ENCODE measurements at places on chromosomes 1 and 21. TPM values are rescaled to one million over a fixed set of nuclear protein-coding genes. Genes with fewer than 3 reads are reported as not detected.

DNA sequence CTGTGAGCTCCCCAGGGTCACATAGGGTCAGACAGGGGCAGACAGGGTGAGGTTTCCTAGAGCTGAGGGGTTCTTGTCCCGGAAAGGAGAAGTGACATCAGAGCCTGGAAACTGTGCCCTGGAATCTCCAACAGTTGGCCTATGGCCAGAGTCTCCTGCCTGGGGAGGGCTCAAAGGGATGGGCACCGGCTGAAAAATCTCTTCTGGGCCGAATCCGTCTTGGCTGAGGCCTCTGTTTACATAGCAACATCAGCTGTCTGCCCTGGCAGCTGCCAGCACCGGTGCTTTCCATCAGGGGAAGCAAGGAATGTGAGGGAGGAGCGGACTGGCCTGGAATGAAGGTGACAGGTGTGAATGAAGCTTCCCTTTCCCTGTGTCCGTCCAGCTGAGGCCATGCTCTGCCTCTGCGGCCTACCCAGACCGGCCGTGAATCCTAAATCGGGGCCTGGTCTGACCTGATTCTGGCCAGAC lies 30.7 kb downstream of the VASH2 start:
- DNase-seq = no peak

DNA sequence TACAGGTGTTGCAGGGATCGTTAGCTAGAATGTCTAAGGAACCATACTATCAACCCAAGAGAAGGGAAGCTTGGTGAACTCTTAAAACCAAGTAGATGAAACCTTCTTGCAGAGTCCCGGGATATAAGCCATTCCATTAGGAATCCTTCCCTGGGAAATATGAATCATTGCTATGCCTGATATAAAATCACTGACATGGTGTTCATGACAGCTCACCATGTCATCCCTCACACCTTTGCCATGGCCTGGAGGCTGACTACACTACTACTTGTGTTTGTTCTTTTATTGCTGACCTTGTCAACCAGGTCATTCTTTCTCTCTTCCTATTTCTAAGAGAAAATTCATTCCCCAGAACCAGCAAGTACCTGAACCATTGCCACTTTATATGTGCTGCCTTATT lies 12.1 kb downstream of the ST6GALNAC3 start:
- DNase-seq = no peak

- DNase-seq = no peak
Measured at GRCh38 chr1:60769082-60769481, 313.3 kb upstream of the NFIA start.

TMEM269 gene
- 1.9 TPM for total RNA-seq

GRCh38 chr1:114896795-114897194 lies 42.1 kb downstream of the SYCP1 start:
- no peak for DNase-seq

- DNase-seq = no peak
Measured at GRCh38 chr21:41674402-41674801, 92.5 kb downstream of the RIPK4 start.

DNA sequence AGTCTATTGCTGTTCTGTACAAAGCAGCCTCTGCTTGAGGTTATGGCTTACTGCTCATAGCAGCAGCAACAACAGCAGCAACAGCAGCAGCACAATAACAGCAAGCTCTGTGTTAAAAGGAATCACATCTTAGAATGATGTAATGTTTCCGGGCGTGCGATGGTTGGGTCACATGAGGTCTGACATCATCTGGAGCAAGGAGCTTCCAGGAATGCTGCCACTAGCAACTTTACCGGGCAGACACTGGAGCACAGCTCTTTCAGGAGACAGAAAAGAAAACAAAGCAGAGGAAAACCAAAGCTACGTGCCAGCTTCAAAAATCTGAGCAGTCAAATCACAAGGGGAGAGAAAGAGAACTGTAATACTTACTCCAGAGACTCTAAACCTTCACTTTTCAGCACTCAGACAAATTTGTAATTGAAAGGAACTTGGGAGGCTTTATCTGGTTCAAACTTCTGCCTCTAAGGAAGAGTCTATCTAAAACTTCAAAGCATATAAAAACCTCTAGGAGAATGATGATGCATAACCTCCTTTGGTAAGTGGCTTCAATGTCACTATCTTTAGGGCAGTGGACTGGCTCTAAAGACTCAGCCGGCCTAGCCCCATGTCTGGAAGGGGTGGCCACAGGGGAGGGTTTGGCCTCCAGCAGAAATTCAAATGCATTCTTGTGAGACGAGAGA lies 28.3 kb upstream of the RAB3GAP2 start:
- no peak for DNase-seq

TMIGD3 gene
- not detected for total RNA-seq

PHLDA3 gene
- 3.3 TPM for total RNA-seq

DNA sequence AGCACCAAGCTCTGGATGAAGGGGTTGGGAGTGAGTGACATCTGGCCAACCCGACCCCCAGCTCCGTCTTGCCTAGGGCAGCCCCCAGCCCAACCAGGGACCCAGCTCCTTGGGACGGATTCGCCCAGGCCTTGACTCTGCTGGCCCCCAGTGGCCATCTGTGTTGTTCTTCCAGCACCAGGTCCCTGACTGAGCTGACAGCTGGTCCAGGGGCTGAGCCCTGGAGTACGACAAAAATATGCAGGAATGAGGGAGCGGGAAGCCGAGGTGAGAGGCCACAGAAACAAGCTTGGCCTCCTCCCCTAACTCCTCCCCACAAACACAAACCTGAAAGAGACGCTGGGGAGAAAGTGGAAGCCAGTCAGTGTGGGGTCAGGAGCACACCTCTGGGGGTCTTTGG lies 55.0 kb upstream of the PAX7 start:
- no peak for DNase-seq

- no peak for DNase-seq
Measured at GRCh38 chr1:233738396-233738795, 124.5 kb downstream of the KCNK1 start.

AGMAT gene
- total RNA-seq = 8.6 TPM

All from natural killer cell treated with Interleukin-12 subunit alpha and Interleukin-12 subunit beta and Interleukin-15 and Interleukin-18, amount 100 ng/mL, for 72 hours (primary cell).